ENCODE measurements at places on chromosomes 12 and 14. TPM values are rescaled to one million over a fixed set of nuclear protein-coding genes. Genes with fewer than 3 reads are reported as not detected.

Gene EIF2B1
- polyA plus RNA-seq, result 60.1 TPM

Gene GALNT8
- polyA plus RNA-seq, result 45.1 TPM

Gene MYF5
- polyA plus RNA-seq, result not detected

Gene CCDC63
- not detected for polyA plus RNA-seq

Gene NEDD8
- 229 TPM for polyA plus RNA-seq
